HFFc6 (cell line): ENCODE measurements at places on chromosomes 4 and X. TPM values are rescaled to one million over a fixed set of nuclear protein-coding genes. Genes with fewer than 3 reads are reported as not detected.

DNA sequence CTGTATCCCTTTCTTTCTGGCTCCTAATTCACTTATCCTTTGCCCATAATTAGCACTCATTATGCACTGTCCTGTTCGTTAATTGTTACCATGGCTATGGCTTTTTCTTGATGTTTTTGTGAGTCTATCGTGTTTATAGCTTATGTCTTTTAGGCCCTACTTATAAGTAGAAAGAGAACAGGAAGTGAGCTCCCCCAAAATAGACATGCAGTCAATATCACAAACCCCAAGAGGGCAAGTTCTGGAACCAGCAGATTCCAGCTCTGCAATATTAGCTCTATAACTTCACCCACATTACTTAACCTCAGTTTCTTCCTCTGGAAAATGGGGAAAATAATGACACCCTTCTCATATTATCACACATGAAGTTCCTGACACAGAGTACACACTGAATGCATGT, 7.4 kb upstream of the HS3ST1 start:
- DNase-seq, result no peak

DNA sequence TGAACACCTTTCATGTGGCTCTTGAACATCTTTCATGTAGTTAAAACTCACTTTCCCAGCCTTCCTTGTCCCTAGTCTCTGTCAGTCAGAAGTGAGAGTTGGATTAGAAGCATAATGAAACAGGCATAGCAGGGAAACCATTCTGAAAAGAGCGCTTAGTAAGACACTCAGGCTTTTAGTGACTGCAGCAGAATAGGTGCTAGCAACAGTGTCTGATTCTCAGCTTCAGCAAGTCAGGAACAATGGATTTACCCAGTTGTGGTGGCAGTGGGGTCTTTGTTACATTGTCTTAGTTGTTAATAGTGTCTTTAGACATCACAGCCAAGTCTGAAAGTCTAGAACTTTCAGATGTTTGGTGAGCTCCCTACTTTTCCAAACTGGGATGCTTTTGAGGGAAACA, 177.1 kb upstream of the PCDH7 start:
- no peak for DNase-seq

GRCh38 chr4:185305979-185306442, 89.7 kb downstream of the LRP2BP start:
- peak; percentile 99 for DNase-seq

GRCh38 chrX:144327495-144327894, 443.6 kb downstream of the UBE2NL start:
- peak; percentile 0 for DNase-seq

- DNase-seq, result no peak
Observed at GRCh38 chr4:41359422-41359775, 102.7 kb downstream of the UCHL1 start.

GRCh38 chrX:40174001-40174853, 76.5 kb upstream of the BCOR start:
- DNase-seq, result peak; percentile 40

DNA sequence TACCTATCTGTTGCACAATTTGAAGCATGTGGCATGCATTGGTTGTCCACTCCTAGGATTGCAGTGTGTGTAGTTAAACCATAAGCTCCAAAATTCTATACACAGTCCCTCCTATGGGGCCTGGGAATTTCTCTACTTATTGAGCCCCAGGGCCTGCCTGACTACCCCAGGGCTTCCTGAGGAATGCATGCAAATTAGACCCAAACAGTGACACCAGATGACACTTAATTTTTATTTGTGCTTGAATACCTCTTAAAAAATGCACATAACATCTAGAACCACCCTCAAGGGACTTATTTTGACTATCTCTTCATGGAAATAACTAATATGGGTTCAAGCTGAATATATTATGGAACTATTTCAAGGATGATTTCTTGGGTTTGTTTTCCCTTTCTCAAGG, 236.4 kb downstream of the PPP1R2C start:
- DNase-seq, result no peak

GRCh38 chr4:123386609-123387008, 10.0 kb upstream of the SPRY1 start:
- no peak for DNase-seq

DNA sequence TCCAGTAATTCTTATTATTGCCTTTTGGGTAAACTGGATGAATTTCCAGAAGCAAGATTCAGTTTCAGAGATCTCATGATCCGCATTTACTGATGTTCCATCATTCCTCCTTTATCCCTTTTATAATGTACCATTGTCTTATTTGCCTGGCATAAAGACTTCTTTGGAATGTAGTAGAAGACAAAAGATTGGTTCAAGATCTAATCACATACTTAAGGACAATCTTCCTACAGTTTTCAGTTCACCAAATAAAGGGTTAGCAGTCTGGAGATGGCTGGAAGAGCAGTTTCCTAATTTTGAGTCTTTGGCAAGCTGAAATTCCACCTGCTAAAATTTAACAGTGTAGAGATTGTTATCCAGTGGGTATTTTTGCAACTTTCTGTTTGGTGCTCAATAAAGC, 30.9 kb upstream of the HAND2 start:
- no peak for DNase-seq

DNA sequence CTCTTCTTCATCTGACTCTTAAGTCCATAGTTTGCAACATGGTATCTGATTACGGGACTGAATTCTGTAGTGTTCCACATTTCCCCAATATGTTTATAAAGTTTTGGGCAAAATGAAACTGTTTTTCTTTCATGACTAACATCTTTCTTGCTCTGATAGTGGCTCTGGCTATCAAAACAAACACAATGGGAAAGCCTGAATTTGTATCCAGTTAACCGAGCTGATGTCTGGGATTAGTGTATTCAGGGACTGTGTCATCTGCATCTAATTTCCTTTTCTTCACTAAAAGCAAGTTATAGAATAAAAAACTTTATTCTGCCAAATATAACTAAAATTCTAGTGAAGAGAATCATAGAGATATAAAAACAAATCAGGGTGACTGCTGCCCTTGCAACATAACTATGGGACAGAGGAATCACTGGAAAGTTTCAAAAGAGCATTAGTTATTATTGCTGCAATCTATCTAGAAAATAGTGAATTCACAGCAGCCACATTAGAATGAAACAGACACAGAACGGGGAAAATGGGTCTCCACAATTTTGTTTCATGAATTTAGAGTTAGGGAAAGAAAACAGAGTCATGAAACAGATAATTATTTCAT, 61.3 kb downstream of the ANTXR2 start:
- peak; percentile 87 for DNase-seq

DNA sequence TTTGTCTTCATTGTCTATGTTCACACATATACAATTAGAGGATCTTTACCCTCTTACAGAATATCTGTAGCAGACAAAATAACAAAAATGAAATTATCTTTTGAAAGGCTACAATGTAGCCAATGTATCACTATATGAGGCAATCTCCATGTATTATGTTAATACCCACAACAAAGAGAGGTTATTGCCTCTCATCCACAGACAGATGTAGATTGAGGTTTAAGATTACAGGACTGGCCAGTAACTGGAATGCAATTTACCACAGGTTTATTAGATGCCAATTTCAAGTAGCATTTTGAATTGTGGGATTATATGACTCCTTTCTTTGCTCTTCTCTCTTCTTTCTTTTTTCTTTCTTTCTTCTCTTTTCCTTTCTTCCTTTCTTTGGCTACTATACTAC, 242.6 kb downstream of the ANKRD50 start:
- no peak for DNase-seq

DNA sequence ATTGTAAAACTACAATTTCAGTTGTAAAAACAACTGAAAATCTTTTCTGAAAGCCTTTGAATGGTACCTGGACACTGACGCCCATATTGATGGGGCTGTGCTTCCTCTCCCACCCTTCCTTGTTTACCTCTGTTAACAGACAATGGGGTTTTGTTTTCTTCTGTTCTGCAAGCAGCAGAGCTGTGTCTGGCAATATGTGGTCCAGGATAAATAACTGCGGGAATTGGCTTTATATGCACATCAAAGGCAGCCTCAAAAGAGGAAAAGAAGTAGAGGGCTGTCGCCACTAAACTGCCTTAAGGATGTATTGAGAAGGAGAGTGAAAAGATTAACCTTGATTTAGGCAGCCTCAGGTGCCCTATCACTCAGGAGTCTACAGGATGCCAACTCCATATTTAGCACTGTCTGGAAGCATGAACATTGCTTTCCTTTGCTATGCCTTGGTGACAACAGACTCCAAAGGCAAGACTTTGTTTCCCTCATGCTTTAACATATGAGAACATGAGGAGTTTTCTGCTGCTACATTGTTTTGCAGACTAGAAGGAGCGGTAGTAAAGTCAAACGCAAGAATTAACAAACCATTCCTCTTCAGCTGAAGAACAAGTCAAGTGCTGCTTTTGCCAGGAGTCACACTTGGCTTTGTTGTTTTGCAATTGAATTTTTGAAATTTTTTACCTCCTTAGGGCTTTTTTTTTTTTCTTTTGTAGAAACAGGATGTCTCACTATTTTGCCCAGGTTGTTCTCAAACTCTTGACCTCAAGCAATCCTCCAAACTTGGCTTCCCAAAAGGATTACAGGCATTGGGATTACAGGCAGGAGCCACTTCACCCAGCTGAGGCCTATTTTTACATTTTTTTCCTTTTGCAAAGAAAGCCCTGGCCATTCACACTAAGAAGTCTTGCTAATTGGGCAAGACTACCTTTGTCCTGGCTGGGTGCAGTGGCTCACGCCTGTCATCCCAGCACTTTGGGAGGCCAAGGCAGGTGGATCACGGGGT, 3.0 kb downstream of the IL21 start:
- no peak for DNase-seq

DNA sequence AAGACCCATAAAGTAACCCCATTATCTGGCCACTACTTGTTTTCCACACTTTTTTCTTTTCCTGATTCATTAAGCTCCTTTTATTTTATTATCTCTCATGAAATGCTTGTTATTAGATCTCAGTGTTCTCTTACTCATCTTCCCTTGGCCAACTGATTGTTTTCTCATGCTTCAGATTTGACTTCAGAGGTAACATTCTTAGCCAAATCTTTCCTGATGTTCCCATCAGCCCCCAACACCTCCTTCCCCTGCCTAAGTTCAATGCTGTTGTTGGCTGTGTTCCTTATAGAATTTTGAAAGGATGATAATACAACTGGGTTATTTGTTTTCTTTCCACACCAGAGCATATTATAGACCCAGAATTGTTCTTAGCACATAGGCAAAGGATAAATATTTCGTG, 75.6 kb downstream of the BMPR1B start:
- no peak for DNase-seq

- no peak for DNase-seq
Observed at GRCh38 chrX:45758738-45759397, 558.2 kb upstream of the DIPK2B start.

DNA sequence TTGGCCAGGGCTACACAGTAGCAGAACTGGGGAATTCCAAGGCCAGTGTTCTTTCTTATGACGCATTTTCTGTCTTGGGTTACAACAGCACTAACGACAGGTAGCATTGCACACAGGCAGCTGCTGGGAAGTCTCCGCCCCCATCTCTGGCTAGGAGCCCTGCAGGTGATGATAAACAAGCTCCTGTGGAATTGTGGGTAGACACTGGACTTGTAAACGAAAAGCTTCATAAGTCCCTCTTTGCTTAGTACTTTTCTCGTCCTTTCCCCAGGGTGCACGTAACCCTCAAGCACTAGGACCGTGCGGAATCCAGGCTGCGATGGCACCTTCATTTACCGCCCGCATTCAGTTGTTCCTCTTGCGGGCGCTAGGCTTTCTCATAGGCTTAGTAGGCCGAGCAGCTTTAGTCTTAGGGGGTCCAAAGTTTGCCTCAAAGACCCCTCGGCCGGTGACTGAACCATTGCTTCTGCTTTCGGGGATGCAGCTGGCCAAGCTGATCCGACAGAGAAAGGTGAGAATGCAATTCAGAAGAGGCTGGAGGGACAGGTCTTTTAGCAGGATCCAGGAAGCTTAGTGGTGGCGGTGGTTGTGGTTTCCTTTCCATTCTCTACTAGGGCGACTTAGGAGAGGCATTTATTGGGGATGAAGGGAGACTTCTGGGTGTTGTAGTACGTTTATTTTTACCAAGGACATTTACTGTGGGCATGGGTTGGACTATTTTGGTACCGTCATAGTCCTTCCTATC, at the start of gene FAAH2:
FAAH2 (plus strand) TSS at position 200 of the 745 bp plus-strand sequence; CDS start at position 320, 120 bp downstream.
- no peak for DNase-seq

GRCh38 chr4:20430259-20430941, 178.7 kb downstream of the SLIT2 start:
- peak; percentile 48 for DNase-seq

- no peak for DNase-seq
Observed at GRCh38 chr4:70815370-70815769, 24.3 kb downstream of the GRSF1 start.

DNA sequence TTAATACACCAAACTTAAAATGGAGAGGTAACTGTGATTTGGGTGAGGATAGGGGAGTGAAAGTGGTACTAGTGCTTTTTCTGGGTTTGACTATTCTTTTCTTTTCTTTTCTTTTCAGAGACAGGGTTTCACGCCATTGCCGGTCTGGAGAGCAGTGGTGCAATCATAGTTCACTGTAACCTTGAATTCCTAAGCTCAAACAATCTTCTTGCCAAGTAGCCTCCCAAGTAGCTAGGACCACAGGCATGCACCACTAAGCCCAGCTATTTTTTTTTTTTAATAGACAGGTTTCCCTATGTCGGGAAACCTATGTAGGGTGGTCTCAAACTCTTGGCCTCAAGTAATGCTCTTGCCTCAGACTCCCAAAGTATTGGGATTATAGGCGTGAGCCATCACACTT, 3.0 kb upstream of the ARMCX4 start:
- DNase-seq, result no peak

GRCh38 chr4:105936901-105937300, 41.6 kb downstream of the NPNT start:
- DNase-seq, result no peak

DNA sequence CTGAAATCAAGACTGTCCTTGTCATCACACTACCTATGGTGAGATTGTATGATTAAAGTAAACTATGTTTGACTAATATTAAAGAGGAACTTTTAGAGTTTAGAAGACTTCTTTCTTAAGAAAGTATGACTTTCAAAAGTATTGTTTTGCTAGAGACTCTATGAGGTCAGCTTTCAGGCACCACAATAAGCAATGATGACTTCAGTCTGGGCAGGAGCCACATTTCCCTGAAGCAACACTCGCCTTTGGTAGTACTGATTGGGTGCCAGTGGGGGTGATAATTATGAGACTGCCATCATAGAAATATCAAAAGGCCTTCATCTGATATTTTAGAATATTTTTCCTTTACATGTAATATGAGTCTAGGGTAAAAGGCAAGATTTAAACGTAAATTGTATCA, 212.6 kb downstream of the DTHD1 start:
- DNase-seq, result no peak

The GJB1 gene
- total RNA-seq, result not detected in 3 replicates

The TNIP3 gene
- total RNA-seq, result 0.37 and 0.46 TPM in 2 replicates

The TBC1D14 gene
- total RNA-seq, result 29.2 to 31.1 TPM (median 29.2 TPM) in 3 replicates

The TMEM47 gene
- 96.9 to 124 TPM (median 119 TPM) in 3 replicates for total RNA-seq

The FGB gene
- not detected in 3 replicates for total RNA-seq

The SMIM10L2A gene
- total RNA-seq, result not detected in 2 replicates

The CLGN gene
- 0.19 to 0.53 TPM in 2 of 3 replicates, not detected in the other for total RNA-seq

The SMARCA1 gene
- 61.3 to 71.0 TPM (median 66.0 TPM) in 3 replicates for total RNA-seq

The CSAG3 gene
- total RNA-seq, result not detected in 3 replicates

The KIF4A gene
- total RNA-seq, result 11.7 to 26.2 TPM (median 22.0 TPM) in 3 replicates

The UFSP2 gene
- total RNA-seq, result 23.1 to 29.6 TPM (median 27.9 TPM) in 3 replicates

The SHOX gene
- 27.9 to 39.7 TPM (median 36.5 TPM) in 3 replicates for total RNA-seq

The NAP1L2 gene
- 0.09 to 0.88 TPM (median 0.57 TPM) in 3 replicates for total RNA-seq

The BCLAF3 gene
- total RNA-seq, result 4.7 to 5.0 TPM (median 4.8 TPM) in 3 replicates
